HFFc6 (cell line): ENCODE measurements at places on chromosomes 4 and X. TPM values are rescaled to one million over a fixed set of nuclear protein-coding genes. Genes with fewer than 3 reads are reported as not detected.

Gene ATP11C
- total RNA-seq, result 24.3 to 38.6 TPM (median 26.0 TPM) in 3 replicates

Gene PAGE3
- total RNA-seq, result not detected in 3 replicates

Gene GABRQ
- total RNA-seq, result not detected in 3 replicates

Gene SMR3B
- not detected in 3 replicates for total RNA-seq

Gene KCND1
- 4.5 to 5.5 TPM (median 5.2 TPM) in 3 replicates for total RNA-seq

Gene TMEM156
- 0.27 to 0.60 TPM (median 0.43 TPM) in 3 replicates for total RNA-seq

Gene GAGE13
- not detected in 3 replicates for total RNA-seq

Gene WDR17
- not detected in 3 replicates for total RNA-seq

GRCh38 chr4:38723726-38724474, 58.9 kb downstream of the TLR10 start:
- DNase-seq, result no peak
- H3K36me3 ChIP-seq, result no peaks in the 10 kb centered on the region
- H3K27ac ChIP-seq, result no peak overlapping the region
- H3K4me3 ChIP-seq, result no peak overlapping the region
- H3K27me3 ChIP-seq, result peaks cover 10% of the 10 kb centered on the region

DNA sequence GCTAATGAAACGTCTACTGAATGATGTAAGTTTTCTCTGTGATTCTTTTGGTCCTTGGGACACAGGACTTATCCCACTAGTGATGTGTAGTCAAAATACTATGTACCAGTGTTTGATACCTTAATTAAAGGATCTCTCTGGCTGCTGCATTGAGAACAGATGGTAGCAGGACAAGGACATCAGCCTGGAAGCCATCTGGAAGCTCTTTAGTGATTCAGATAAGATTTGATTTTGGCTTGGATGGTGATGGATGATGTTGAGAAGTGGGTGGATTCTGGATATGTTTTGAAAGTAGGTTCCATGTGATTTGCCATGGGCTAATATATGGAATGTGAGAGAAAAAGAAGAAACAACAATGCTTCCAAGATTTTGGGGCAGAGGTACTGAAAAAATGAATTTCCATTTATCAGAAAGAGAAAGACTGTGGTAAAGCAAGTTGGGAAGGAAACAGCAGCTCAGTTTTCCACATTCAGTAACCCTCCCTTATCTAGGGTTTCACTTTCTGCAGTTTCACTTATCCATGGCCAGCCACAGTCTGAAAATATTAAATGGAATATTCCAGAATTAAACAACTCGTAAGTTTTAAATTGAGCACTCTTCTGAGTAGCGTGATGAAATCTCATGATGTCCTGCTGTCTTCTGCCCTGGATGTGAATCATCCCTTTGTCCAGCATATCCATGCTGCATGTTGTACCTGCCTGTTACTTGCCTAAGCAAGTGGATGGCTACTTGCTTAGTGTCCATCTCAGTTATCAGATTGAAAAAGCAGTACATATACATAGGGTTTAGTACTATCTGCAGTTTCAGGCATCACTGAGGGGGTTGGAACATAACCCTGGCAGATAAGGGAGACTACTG, 15.6 kb downstream of the CD38 start:
- no peak overlapping the region for H3K4me3 ChIP-seq
- no peaks in the 10 kb centered on the region for H3K4me1 ChIP-seq
- DNase-seq, result no peak
- H3K27me3 ChIP-seq, result peaks cover 15% of the 10 kb centered on the region; the same call in 1 of the 2 replicates
- no peak overlapping the region for H3K27ac ChIP-seq
- no peaks in the 10 kb centered on the region for H3K36me3 ChIP-seq

- H3K4me1 ChIP-seq, result peaks cover 6% of the 10 kb centered on the region; the same call in 1 of the 2 replicates
- H3K4me3 ChIP-seq, result no peak overlapping the region
- peaks cover 6% of the 10 kb centered on the region; the same call in 1 of the 2 replicates for H3K27me3 ChIP-seq
- no peaks in the 10 kb centered on the region for H3K36me3 ChIP-seq
- no peak overlapping the region for H3K27ac ChIP-seq
- no peak for DNase-seq
These were observed 58.7 kb downstream of the TMA16 start for GRCh38 chr4:163553146-163553545.

GRCh38 chr4:183142571-183143550, 43.8 kb downstream of the WWC2 start:
- H3K27ac ChIP-seq, result peak overlapping the region; percentile 56
- H3K27me3 ChIP-seq, result no peaks in the 10 kb centered on the region; the same call in 1 of the 2 replicates
- peaks cover 27% of the 10 kb centered on the region for H3K36me3 ChIP-seq
- H3K4me1 ChIP-seq, result peaks cover 93% of the 10 kb centered on the region

- H3K4me1 ChIP-seq, result peaks cover 24% of the 10 kb centered on the region; the same call in 1 of the 2 replicates
- no peak for DNase-seq
- H3K36me3 ChIP-seq, result peaks cover 5% of the 10 kb centered on the region; the same call in 1 of the 2 replicates
- no peak overlapping the region for H3K27ac ChIP-seq
- H3K4me3 ChIP-seq, result no peak overlapping the region
These were observed 1520.7 kb upstream of the PCDH7 start for GRCh38 chr4:29199485-29199884.

GRCh38 chr4:52592287-52592686, 66.8 kb downstream of the USP46 start:
- peaks cover 17% of the 10 kb centered on the region for H3K36me3 ChIP-seq
- H3K27me3 ChIP-seq, result peaks cover 2% of the 10 kb centered on the region
- H3K4me3 ChIP-seq, result no peak overlapping the region
- no peak for DNase-seq

DNA sequence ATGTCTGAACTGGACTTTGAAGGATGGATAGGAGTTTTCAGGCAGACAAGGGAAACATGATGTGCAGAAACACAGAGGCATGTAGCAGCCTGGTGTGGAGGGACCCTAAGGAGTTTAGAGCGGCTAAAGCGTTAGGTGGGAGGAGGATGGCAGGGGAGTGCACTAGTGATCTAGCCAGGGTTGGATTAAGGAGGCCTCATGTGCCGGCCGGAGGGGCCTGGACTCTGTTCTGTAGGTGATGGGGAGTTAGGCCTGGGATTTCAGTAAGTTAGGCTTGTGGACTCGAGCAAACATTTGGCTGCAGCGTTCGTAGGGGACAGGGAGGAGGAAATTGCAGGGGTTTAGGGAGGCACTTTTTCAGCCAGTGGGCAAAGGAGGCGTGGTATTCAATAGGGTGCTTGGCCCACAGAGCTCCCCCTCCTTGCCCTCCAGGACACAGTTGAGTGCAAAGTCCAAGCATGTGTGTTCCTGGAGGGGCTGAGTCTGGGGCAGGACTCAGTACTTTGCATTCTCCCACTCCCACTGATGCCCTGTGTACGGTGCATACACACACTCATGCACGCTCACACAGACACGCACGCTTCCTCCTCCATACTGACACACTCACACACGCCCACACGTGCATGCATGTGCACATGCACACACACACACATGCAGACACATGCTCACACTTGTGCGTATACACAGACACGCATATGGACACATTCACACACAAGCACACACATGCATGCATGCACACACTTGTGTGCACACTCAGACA, 18.6 kb downstream of the PSAPL1 start:
- H3K4me3 ChIP-seq, result no peak overlapping the region
- no peaks in the 10 kb centered on the region for H3K36me3 ChIP-seq
- no peak overlapping the region for H3K27ac ChIP-seq
- DNase-seq, result no peak

DNA sequence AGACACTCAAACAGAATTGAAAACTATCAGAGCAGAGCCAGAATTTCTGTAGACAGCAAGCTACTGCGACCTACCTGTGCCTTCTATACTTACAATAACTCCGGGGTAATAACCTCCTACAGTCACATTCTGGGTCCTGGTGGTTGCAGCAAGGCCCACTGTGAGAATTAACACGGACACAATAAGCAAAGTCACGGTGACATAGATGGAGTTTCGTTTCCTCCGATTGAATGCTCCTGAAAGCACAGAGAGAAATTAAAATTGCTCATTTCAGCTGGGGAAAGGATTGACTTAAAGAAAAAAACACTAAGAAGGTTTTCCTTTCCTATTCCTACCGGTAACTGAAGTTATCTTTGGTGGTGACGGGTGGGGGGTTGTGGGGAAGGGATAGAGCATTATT, 7.0 kb downstream of the TMEM255A start:
- no peak overlapping the region for H3K4me3 ChIP-seq
- no peaks in the 10 kb centered on the region for H3K36me3 ChIP-seq
- H3K4me1 ChIP-seq, result peaks cover 10% of the 10 kb centered on the region
- peaks cover 22% of the 10 kb centered on the region for H3K27me3 ChIP-seq

GRCh38 chrX:137031517-137032340, 2.1 kb downstream of the GPR101 start:
- peaks cover 26% of the 10 kb centered on the region for H3K27me3 ChIP-seq
- no peaks in the 10 kb centered on the region for H3K4me1 ChIP-seq
- no peak overlapping the region for H3K27ac ChIP-seq
- no peak overlapping the region for H3K4me3 ChIP-seq
- peak; percentile 1 for DNase-seq

DNA sequence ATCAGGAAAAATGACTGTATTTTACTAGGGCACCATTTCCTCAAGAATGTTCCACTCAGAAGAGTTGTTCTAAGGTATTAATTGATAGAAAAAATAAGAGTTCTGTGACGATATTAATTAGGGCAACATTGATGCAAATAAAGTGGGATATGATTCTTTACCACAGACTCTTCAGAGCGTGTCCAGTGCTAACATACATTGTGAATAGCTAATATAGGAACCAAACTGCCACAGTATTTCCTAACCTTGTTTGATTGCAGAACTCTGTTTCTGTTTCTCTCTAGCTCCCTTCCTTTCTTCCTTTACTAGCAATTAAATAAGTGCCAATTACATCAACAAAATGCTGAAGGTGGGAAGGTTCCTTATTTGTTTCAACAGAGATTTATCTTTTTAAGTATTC, 154.1 kb upstream of the CPEB2 start:
- H3K36me3 ChIP-seq, result no peaks in the 10 kb centered on the region
- H3K27me3 ChIP-seq, result peaks cover 7% of the 10 kb centered on the region
- H3K4me1 ChIP-seq, result peaks cover 3% of the 10 kb centered on the region
- no peak overlapping the region for H3K4me3 ChIP-seq

GRCh38 chr4:48804584-48805301, 24.7 kb upstream of the FRYL start:
- no peak overlapping the region for H3K27ac ChIP-seq
- DNase-seq, result no peak
- no peak overlapping the region for H3K4me3 ChIP-seq

DNA sequence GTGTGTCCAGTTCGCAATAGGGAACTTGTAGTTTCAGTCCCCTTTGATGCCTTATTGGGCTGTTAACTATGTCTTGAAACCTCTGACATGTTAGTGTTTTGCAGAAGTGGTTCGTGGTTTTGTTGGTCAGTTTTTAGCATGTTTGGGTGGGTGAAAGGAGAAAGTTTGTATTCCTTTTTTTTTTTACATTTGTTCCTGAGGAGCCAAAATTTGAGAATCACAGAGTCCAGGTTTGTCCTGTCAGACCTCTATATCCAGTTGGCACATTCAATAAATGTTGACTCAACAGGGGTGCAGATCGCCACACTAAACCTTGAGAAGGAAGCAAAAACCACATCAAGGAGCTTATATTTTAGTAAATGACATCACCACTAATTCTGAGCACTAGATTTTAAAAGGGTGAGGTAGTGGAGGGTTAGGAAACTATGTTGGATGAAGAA, 26.2 kb downstream of the DLG3 start:
- no peaks in the 10 kb centered on the region for H3K27me3 ChIP-seq
- DNase-seq, result no peak
- no peak overlapping the region for H3K27ac ChIP-seq
- peaks cover 11% of the 10 kb centered on the region for H3K4me1 ChIP-seq
- no peak overlapping the region for H3K4me3 ChIP-seq
- no peaks in the 10 kb centered on the region for H3K36me3 ChIP-seq

- no peak overlapping the region for H3K4me3 ChIP-seq
- no peaks in the 10 kb centered on the region for H3K36me3 ChIP-seq
- H3K27me3 ChIP-seq, result no peaks in the 10 kb centered on the region; the same call in none of the 2 replicates
These were observed 60.0 kb downstream of the SLC9B1 start for GRCh38 chr4:102959496-102959895.

DNA sequence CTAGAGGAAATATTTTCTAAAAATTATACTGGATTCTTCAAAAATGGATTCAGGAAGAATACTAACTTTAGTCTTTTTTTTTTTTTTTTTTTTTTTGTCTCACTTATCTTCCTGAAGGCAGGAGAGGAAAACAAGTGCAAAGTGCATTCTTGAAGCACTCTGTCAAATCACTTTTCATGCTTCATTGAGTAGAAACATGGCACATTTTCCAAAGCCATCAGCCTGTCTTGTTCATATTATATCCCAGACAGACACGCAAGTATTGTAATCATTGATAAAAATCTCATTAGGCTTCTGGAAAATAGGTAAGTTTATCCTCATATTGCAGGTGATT, 1.2 kb downstream of the BBS12 start:
- H3K36me3 ChIP-seq, result no peaks in the 10 kb centered on the region
- peaks cover 29% of the 10 kb centered on the region for H3K4me1 ChIP-seq
- peak overlapping the region; percentile 98 for H3K27ac ChIP-seq
- H3K4me3 ChIP-seq, result peak overlapping the region; percentile 96
- DNase-seq, result no peak
- H3K27me3 ChIP-seq, result no peaks in the 10 kb centered on the region; the same call in 1 of the 2 replicates

GRCh38 chrX:53794181-53794580, 107.7 kb upstream of the HUWE1 start:
- peaks cover 8% of the 10 kb centered on the region for H3K27me3 ChIP-seq
- no peaks in the 10 kb centered on the region for H3K4me1 ChIP-seq
- no peak for DNase-seq
- H3K4me3 ChIP-seq, result no peak overlapping the region
- no peaks in the 10 kb centered on the region for H3K36me3 ChIP-seq
- H3K27ac ChIP-seq, result no peak overlapping the region

DNA sequence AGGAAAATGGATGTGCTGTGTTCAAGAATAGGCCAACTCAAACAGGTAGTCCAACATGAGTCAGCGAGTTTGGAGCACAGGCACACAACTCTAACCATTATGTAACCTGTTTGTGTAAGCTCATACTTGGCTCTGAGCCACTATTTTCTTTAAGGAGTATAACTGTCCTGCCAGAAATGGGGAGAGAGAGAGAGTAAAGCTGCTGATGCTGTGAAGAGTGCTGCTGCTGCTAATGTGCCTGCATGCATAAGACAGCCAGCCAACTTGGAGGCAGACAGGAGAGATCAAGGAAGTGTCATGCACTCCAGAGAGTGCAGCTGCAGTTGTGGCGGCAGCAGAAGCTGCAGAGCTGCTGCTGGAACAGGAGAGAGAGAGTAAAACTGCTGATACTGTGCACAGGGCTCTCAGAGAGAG, 11.7 kb upstream of the STATH start:
- H3K36me3 ChIP-seq, result no peaks in the 10 kb centered on the region
- H3K4me3 ChIP-seq, result no peak overlapping the region
- H3K27me3 ChIP-seq, result no peaks in the 10 kb centered on the region
- no peak for DNase-seq
- H3K27ac ChIP-seq, result no peak overlapping the region

- no peaks in the 10 kb centered on the region for H3K4me1 ChIP-seq
- no peaks in the 10 kb centered on the region; the same call in 1 of the 2 replicates for H3K27me3 ChIP-seq
- H3K36me3 ChIP-seq, result no peaks in the 10 kb centered on the region
- no peak overlapping the region for H3K4me3 ChIP-seq
These were observed 24.3 kb upstream of the NDNF start for GRCh38 chr4:121096629-121097028.

DNA sequence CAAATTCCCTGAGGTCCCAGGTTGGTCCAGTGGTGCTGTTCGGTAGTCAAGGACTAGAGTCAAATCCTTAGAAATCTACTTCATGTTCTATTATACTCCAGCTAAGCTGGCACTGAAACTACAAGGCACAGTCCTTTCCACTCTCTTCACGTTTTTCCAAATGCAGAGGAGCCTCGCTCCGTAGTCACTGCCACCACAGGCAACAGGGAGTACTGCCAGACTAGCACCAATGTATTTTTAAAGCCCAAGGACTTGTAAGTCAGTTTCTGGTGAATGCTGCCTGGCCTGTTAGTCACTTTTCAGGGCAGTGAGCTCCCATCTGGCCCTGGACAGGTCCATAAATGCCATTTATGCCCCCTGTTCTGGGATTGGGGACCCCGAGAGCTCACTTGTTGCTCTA, 323.5 kb downstream of the FAM47A start:
- no peaks in the 10 kb centered on the region for H3K27me3 ChIP-seq
- no peak overlapping the region for H3K27ac ChIP-seq
- no peaks in the 10 kb centered on the region for H3K4me1 ChIP-seq
- no peak overlapping the region for H3K4me3 ChIP-seq
